ENCODE measurements at places on chromosomes 11 and 22. TPM values are rescaled to one million over a fixed set of nuclear protein-coding genes. Genes with fewer than 3 reads are reported as not detected.

KCTD14 gene
- 7.8 TPM for total RNA-seq

MFRP gene
- 0.06 TPM for total RNA-seq

VPS51 gene
- total RNA-seq, result 421 TPM

NPTXR gene
- total RNA-seq, result 6.9 TPM

ZC3H12C gene
- 10.7 TPM for total RNA-seq

MS4A15 gene
- not detected for total RNA-seq

PVALB gene
- total RNA-seq, result 4.1 TPM

SLC35E4 gene
- total RNA-seq, result 4.0 TPM
